ENCODE measurements at places on chromosomes 3 and 15. TPM values are rescaled to one million over a fixed set of nuclear protein-coding genes. Genes with fewer than 3 reads are reported as not detected.

The NR2E3 gene
- total RNA-seq = not detected

The KCNH8 gene
- not detected for total RNA-seq

The TICRR gene
- total RNA-seq = 30.8 TPM

DNA sequence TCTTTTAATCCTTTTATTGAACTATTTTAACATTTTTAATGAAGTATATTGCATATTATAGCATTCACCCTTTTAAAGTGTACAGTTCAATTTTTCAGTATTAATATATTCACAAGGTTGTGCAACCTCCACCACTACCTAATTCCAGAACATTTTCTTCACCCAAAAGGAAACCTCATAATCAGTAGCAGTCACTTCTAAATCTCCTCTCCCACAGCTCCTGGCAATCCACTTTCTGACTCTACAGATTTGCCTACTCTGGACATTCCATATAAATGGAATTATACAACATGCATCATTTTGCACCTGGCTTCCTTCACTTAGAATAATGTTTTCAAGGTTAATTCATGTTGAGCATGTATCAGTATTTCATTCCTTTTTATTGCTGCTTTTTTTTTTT, 55.0 kb upstream of the HRH1 start:
- DNase-seq = no peak

- DNase-seq = no peak
Measured at GRCh38 chr3:67535006-67535405, 119.4 kb downstream of the SUCLG2 start.

GRCh38 chr3:187568171-187568570, 102.0 kb downstream of the SST start:
- DNase-seq = no peak

GRCh38 chr15:41901431-41901830, 7.6 kb upstream of the SPTBN5 start:
- DNase-seq = no peak

DNA sequence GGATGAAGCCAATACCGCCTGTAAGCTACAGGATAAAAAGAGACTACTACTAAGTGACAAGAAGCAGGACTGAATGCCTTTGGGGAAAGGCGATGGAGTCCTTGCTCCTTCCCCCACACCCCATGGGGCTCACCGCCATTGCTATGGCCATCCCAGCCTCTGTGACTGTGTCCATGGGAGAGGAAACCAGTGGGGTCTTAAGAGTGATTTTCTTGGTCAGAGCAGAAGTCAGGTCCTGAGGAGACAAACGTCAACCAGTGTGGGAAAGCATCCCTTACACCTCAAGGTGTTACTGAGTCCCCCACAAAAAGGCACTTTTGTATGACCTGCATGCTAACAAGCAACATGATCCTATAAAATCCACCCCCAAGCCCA, 913 bp downstream of the IMPDH2 start:
- DNase-seq = no peak

DNA sequence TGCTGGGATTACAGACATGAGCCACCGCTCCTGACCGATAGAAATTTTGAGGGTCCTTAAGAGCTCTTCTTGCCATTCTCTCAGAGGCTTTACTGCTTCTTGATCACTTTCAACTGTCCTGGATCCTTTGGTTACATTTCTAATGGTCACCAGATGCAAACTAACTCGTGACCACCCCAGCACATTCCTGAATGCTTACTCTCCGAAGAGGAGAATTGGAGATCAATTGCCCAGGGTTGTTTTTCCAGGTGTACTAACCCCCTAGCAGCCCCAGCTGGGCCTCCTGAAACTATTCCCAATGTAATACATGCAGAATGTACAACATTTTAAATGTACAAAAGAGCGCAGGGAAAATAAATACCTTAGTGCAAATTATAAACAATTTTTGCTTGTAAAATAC, 65.1 kb upstream of the TBL1XR1 start:
- DNase-seq = no peak

- no peak for DNase-seq
Measured at GRCh38 chr3:178127221-178127620, 409.0 kb upstream of the KCNMB2 start.

The TMEM108 gene
- not detected for total RNA-seq

DNA sequence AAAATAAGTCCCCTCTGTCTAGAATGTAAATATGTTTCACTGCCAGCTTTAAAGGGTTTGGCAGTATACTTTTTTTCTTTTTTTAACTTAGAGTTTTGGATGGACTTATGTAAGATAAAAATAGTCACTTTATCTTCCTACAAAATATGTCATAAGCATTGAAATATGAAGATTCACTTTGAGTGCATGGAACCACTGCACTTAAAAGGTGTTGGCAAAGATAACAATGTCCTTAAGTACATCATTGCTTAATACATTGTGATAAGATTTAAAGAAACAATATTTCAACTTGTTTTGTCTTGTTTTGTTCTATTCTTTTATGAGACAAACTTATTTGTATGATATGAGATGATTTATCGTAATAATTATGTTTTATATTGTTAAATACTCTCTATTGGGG, 66.3 kb upstream of the NAALADL2 start:
- DNase-seq = no peak

GRCh38 chr3:165195640-165196576, at the start of gene SLITRK3:
Gene SLITRK3 (minus strand): TSS chr3:165196384. CDS start chr3:165190830, 5,554 bp downstream.
- DNase-seq = no peak

- DNase-seq = no peak
Measured at GRCh38 chr15:95464509-95464908, 866.0 kb upstream of the NR2F2 start.

DNA sequence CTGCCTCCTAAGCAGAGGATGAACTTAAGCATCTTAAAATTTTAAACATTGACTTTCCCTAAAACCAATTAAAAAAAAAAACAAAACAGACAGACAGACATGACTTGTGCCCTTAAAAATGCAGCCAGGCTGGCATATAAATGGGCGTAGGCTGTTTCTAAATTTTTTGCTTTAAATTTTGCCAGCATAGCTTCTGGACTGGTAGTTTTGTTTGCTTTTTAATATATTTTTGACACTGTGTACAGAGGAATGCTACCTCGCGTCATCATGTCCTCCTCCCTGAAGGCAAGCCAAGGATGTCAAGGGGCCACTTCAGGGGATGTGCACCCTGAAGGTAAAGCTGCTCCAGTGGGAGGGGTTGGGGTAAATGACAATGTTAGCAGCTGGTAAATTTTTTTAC, 134.8 kb downstream of the PGPEP1L start:
- no peak for DNase-seq

GRCh38 chr3:102181175-102181920, 253.5 kb upstream of the ZPLD1 start:
- no peak for DNase-seq

All from activated naive CD4-positive, alpha-beta T cell treated with anti-CD3 and anti-CD28 coated beads, Interleukin-2, amount 50 U/mL, for 72 hours (primary cell).